ENCODE measurements at places on chromosomes 1 and 21.

DNA sequence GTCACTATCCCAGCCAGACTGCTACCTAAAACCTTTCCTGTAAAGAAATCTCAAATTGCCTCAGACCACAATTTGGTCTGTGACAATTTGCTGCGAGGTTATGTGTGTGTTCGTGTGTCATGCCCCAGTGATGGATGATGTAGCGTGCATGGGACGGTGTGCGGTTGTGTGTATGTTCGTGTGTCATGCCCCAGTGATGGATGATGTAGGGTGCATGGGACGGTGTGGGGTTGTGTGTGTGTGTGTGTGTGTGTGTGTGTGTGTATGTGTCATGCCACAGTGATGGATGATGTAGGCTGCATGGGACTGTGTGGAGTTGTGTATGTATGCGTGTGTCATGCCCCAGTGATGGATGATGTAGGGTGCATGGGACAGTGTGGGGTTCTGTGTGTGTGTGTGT is 9.4 kb downstream of the SELP start:
- no peak for DNase-seq

- DNase-seq, result no peak
Observed at GRCh38 chr1:206696812-206697585, 12.3 kb downstream of the MAPKAPK2 start.

GRCh38 chr1:67605209-67605780 is 79.7 kb upstream of the GADD45A start:
- no peak for DNase-seq

DNA sequence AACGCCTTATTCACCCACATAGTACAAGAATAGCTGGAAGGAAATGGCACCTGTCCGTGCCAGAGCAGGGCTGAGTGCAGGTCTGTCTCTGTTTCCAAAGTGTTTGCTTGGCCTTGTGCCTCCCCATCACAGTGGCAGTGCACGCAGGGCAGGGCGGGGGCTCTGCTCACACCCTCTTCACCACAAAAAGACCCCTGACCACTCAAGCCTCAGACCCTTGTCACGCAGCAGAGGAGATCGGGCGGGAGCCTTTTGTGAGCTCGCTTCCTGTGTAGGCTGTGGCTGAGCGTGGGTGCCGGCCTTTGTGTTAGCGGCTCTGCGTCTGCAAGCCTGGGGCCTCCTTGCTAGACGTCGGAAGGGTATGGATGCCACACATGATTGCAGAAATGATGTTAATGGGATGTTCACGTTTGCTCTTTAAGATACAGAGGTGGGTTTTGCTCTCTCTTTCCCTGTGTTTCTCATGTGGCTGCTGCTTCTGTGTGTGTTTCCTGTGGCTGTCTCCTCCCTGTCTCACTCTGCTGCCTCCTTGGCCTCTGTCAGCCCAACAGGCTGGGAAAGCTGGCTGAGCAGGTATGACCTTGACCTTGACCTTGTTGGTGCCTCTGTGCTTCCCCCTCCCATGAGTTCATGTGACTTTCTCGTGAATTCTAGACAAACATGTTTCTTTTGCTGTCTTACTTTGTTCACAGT is 45.4 kb downstream of the S100B start:
- DNase-seq, result no peak

Measured in GOT3 (cell line).